Naive B cell (primary cell): ENCODE measurements at places on chromosomes 7 and 10.

DNA sequence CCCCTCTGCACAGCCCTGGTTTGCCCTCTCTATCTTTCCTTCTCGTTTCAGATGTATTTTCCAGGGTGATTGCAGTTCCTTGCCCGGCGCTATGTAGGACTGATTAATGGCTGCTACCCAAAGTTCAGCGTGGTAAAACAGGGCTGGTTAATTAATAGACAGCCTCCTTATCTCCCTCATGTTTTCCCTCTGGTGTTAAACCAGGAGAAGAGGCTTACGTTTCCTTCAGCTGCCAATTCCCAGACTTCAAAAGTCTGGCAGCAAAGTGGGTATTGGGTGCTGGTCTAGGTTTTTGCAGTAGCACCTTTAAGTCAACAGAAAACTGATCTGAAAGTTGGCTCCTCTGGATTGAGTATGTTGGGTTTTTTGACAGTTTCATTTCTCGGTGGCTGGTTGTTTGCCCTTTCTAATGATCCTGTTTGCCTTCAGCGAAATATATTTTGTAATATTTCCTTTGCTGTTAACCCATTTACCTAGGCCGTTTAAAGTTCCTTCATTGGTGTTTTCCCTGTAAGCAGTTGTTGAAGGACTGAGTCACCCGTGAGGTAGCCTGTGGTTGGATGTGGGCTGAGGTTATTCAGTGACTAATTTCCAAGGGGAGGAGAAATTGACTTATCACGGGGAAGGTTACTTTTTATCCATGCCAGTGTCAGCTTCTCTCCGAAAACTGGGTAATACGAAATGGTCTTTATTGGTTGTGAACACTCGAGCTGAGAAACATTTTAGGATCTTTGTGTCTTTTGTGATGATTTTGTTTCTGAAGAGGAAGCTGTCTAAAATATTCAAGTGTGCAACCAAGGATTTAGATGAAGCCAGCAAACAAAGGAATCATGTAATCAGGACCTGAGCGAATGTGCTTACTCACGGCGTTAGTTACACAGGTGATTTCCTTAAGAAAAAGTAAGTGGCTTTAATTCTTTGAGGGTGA, 257.2 kb downstream of the KIAA1217 start:
- no peak for DNase-seq

- DNase-seq: no peak
Observed at GRCh38 chr7:105250706-105251105, 138.0 kb downstream of the SRPK2 start.

GRCh38 chr10:124717041-124717757, 27.0 kb downstream of the FAM53B start:
- no peak for DNase-seq

DNA sequence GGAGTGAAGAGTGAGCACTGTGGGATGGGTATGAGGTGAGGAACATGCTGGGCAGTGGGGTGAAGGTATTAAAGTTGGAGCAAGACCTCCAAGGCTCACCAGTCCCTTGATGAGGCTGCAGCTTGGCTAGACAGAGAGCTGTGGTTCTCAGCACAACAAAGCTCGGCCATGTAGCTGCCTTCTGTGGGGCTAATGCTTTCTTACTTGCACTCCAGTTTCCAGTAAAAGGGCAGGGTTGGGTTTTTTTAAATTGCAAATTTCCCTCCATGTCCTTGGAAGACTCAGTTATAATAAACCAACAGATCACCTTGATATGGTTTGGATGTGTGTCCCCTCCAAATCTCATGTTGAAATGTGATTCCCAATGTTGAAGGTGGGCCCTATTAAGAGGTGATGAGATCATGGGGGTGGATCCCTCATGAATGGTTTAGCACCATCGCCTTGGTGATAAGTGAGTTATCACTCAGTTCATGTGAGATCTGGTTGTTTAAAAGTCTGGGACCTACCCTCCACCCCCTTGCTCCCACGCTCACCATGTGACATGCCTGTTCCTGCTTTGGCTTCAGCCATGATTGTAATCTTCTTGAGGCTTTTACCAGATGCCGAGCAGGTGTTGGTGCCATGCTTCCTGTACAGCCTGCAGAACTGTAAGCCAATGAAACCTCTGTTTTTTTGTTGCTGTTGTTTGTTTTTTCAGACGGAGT, 55.9 kb downstream of the ATXN7L1 start:
- DNase-seq: no peak

DNA sequence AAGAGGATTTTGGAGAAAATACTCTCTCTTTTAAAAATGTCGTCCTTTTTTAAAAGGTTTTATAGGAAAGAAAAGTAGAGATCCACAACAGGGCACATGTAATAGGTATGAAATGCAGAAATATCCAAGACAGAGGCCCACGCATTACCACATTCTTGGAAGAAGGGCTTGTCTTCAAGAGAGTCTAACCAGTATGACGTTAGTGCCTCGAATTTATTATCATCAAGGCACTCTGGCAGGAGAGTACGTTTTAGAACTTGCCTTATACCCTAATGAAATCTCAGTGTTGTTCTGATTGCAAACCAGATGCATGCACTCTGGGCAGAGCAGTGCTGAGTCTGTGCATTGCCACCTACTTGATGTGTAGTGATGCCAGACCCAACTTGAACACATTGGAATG, 342.6 kb upstream of the NFE2L3 start:
- no peak for DNase-seq

GRCh38 chr10:94366382-94366781, 3.6 kb upstream of the NOC3L start:
- no peak for DNase-seq

DNA sequence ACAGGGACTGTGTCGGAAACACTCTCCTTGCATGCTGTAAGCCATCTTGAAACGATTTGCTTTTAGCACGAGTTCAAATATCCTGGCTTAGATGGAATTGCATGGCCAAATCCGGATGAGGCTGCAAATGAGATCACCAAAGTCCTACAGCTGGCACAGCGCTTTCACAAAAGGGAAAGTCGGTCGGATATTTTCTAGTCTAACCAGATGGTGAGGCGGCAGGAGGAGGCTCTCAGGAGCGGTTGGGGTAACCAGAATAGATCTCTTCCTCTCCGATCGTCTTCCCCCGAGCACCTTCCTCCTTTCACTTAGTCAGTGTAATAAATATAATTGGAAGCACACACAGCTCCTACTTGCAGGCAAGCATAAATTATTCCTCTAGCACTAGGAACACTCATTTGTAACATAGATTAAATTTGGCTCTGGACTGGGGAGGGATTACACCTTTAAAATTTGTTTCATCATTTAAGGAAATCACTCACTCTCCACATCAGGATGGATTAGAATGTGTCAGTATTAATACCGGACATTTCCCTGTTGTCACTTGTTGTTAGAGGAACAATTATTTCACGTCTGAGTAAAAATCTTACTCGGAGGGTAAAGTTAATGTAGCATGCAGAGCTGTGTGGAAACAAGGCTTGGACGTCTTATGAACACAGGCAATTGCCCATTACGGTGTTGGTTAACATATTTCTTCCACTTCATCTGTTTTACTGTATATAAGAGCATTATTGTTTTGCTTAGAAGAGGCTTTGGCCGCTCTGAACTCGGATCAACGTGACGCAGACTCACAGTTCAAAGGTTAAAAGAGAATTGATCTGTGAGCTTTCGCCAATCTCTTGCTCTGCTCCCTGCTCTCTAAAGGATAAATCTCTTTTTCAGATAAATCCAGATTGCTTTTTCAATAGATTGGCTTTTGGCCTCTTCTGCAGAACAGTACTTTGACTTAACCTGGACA, 857.9 kb downstream of the TYW1 start:
- no peak for DNase-seq

DNA sequence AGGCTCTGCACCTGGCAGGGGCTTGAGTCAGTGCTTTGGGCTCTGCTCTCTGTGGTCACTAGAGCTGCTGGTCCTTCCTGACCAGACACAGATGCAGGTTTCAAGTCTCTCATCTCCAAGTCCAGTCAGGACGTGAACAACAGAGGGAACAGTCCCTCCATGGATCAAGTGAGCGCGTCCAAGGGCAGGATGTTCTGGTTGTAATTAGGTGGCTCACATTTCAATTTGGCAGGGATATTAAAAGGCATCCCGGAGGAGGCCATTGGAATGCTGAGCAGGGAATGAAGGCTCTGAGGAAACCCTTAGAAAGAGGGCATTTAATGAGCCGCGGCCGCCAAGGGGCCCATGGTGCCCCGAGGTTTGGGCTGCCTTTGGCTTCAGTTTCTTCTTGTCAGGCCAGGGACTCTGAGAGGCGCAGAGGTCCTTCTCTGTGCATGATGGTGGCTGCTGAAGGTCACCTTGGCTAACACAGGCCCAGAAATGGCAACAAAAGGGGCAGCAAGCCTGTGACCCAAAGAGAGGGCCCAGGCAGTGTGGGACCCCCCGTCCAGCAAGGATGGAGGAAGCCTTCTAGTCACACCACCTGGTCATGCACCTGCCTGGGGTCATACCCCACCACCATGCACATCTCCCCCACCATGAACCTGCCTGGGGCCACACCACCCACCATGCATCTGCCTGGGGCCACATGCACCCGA, 30.7 kb upstream of the INPP5A start:
- no peak for DNase-seq

GRCh38 chr10:121138918-121139317, 287.8 kb downstream of the WDR11 start:
- no peak for DNase-seq

DNA sequence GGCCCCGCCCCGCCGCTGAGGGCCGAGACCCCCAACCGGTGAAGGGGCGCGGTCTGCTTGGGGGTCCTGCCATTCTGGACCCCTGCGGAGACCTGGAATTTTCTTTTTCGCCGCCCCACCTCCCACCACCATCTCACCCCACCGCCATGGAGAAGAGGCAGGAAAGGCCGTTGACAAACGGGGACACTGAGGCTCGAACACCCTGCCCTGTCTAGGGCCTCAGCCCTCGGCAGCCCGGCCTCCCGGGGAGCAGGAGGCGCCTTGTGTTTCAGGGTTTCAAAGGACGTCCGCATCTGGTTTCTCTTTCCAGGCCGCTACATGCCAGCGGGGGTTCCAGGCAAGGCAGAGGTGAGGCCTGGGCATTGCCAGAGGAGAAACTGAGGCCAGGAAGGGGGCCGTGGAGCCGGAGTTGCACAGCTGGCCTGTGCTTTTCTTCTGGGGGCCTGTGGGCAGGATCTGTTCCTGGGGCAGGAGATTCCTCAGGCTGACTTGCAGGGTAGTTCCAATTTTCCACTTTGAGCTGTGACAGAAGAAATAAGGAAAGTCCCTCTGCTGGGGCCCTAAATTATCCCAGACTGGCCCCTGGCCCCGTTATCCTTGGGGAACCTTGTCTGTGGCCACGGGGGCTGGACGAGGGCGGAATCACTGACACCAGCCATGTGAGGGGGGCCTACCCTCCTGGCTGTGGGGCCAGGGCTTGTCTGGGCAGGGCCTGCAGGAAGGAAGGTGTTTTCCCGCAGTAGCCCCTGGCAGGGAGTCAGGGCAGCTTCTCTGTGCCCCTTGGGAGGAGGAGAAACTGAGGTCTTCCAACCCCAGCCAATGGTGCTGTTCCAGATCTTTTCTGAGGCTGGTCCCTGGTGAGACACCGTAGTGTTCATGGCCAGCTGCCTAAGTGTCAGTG, 900 bp upstream of the MICALL2 start:
- no peak for DNase-seq

DNA sequence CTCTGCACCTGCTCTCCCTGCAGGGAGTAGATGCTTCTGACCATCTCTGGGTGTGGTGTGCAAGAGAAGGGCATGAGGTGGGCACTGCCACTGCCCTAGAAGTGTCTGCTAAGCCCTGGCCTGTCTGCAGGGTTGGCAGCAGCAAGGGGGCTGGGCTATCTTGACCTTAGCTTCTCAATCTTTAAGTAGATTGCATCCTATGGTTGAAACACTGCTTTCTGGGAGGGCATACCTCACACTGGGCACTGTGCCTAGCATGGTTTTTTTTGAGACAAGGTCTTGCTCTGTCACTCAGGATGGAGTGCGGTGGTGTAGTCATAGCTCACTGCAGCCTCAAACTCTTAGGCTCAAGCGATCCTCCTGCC, 54.9 kb downstream of the CLIP2 start:
- no peak for DNase-seq

- no peak for DNase-seq
Observed at GRCh38 chr7:72152161-72153131, 259.7 kb downstream of the CALN1 start.

DNA sequence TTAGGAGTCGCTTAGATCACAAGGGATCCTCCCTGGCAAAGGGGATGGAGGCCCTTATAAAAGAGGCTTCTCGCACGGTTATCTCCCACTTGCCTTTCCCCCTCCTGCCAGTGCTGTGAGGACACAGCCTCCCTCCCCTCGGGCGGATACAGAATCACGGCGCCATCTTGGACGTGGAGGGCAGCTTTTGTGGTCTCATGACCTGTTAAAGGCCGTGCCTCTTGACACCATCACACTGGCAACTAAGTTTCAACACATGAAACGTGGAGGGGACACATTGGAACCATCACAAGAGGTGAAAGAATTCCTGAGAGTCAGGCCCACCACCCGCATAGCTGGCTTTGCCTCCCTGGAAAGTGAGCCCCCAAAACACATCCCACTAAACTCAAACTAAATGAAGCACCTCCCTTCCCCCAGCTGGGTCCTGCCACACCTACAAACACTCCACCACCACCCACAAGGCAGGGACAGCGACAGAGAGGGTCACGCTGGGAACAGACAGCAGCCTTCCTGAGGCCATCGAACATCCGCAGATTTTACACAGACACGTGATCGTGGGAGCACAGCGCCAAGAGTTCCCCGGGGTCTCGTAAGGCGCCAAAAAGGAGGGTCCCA, 110.6 kb downstream of the TCERG1L start:
- no peak for DNase-seq

- DNase-seq: no peak
Observed at GRCh38 chr10:55793024-55793423, 568.0 kb downstream of the ZWINT start.

DNA sequence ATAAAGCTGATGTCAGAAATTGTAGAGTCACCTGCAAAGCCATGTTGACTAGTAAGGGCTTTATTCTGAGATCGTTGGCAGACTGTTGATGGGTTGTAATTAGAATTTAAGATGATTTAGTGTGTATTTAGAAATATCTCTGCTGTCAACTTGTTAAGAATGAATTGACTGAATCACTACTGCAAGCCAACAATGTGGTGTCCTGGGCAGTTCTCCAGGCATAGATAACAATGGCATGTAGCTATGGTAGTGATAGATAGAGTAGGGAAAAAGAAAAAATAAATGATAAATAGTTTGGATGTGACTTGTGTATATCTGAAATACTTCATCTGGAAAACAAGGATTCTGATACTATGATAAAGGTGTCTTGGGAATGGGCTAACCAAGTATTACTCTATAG, 640.2 kb downstream of the ARL4A start:
- DNase-seq: no peak

- DNase-seq: no peak
Observed at GRCh38 chr7:140263277-140263676, 86.5 kb upstream of the KDM7A start.
